ENCODE measurements at places on chromosomes 1 and 21.
A peak's percentile ranks its signal among the peaks of the same experiment; 100 is the strongest.

DNA sequence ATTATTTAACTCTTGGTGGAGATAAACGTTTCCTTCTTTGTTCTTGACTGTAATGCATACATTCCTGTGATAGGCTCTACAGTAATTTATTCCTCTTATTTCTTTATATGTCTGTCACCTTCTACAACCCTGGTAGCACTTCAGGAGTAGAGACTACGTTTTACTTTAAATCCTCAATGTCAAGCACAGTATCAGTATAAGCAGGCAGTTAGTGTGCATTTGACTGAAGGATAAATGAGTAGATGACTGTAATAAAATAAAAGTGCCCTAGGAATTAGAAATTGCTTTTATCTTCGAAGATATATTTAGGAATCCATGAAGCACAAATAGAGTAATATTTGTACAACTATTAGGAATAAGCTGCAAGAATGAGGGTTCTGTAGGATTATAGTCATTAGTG lies 599.6 kb upstream of the PRMT6 start:
- no peak for DNase-seq

DNA sequence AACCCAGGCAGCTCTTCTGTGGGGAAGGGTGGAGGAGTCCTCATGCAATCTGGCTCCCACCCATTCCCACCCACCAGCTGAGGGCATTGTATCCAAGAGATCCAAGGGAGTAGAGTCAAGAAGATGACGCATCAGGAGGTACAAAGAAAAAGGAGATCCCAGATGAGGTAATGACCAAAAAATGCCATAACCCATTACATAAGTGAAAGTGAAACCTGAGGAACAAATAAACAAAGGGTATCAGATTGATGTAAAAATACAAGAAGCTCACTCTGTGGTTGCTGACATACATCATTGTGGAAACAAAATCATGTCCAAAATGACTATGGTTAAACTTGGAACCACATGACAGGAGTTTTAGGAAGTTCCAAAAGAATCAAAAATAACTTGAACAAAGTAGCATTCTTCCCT lies 42.5 kb downstream of the CCN1 start:
- DNase-seq = no peak

GRCh38 chr1:8409106-8409505 lies 91.2 kb downstream of the SLC45A1 start:
- peak; percentile 88 for DNase-seq

DNA sequence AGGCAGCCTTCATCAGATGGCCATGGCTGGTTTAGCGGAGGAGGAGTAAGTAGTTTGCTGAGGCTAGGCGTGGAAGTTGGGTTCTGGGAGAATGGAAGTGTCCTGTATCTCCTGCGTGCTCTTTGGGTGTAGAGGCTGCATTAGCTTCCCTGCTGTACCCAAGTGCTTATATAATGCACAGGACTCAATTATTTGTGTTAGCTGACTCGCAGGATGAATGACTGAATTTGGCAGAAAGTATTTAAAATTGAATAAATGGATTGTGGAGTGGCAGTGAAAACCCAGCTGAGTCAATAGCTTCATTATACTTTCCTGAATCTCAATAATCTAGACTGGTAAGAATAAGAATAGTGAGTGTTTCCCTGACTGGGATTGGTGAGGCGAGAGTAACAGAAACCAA lies 13.8 kb downstream of the DNTTIP2 start:
- DNase-seq = no peak

DNA sequence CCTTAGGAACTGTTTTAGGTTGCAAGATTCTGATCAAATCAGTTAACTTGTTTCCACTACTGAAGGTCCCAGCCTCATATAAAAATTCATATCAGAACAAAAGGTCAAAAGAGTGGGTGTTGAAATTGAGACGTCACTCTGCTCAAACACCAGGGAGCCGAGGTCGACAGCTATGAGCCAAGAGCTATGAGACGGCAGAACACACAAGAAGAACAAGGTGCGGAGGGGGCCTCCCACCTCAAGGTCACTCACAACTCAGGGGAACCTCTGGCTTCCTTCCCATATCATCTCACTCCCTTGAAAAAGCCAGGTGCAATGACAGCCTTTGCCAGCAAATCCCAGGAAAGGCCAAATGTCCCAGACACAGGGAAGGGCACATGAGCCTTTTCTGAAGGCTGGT lies 749 bp downstream of the SEC16B start:
- no peak for DNase-seq

DNA sequence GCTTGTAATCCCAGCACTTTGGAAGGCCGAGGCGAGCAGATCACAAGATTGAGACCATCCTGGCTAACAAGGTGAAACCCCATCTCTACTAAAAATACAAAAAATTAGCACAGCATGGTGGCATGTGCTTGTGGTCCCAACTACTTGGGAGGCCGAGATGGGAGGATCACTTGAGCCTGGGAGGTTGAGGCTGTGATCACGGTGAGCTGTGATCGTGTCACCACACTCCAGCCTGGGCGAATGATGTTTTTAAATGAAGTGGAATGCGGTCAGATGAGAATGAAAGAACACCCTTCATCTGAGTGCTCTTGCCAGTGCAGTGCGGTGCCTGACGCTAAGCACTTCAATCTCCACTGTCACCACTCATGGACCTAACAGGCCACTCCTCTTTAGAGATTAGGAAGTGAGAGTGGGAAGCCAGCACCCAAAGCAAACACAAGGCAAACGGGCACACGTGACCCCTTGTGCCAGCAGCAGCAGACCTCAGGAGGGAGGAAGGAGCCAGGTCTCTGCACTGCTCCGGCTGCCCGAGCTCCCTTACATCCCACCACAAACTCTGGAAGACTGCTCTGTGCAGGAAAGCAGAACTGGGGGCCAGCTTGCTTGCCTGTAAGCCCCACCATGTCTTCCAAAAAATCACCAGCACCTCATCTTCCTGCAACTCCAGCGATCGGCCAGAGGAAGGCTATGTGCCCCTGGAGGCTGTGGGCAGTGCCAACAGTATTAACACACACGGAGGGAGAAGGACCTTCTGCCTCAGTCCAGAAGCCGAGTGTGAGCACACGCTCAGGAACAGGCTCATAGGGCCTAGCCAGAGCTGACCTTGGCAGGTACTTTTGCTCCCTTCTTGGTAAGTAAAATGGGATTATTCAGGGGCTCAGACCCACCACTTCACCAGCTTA lies 9.7 kb downstream of the CTNNBIP1 start:
- peak; percentile 53 for DNase-seq

GRCh38 chr1:75233302-75233929 lies 99.2 kb downstream of the LHX8 start:
- DNase-seq = peak; percentile 18
